ENCODE measurements at places on chromosomes 5 and 9.

DNA sequence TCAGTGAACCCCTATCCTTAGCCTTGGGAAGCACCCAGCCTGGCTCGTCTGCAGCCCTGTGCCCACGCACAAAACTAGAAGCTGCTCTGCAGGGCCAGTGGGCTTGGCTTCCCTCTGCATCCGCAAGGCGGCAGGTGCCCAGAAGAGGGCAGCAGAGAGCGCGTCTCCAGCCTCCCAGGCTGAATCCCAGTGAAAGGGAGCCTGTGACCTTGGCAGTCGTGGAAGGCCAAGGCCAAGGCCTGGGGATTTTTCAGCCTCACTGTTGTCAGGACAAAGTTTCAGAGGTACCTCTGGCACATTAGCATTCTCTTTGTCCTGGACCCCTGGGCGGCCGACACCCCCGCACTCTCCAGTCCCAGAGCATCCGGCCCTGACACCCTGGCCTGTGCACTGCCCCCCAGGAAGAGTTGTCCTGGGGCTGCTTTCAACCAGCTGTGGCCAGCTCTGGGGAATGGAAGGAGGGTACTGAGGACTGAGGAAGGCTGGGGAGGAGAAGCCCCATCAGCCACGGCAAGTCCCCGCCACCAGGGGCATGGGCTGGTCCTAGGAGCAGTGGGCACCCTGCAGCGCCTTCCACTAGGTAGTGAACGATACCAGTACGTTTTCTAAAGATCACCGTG is 63.6 kb upstream of the IL17B start:
- DNase-seq: peak; percentile 80

GRCh38 chr9:16873126-16873802 is 2.8 kb upstream of the BNC2 start:
- DNase-seq: peak; percentile 76

DNA sequence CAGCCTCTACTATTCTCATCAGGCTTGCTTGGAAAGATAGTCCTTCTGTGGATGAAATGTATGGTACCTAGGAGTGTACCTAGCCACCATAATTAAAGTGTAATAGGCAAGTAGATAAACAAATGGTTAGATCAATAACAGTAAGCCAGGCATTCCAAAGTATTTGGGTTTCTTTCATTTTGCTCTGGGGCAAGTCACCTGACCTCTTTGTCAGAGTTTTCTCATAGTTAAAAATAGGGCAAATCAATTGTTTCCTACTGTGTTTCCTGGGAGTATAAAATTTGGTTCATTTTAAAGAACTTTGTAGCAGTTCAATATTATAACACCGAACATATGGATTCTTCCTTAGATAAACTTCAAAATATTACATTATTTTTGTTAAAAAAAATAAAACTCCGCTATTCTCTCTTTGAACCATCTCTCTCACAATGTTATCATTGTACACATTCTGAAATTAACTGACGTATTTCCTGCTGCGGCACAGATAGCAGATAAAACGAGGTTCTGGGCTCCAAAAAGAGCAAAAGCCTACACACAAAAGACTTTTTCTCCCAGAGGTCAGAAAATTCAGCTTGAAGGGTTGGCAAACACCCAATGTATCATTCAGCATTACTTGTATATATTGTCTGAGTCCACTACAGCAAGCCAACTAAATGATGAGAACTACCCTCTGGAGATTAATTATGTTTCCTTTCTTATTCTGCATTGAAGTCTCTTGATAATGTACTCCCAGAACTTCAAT is 267.9 kb downstream of the COX7C start:
- DNase-seq: no peak

- DNase-seq: peak; percentile 87
Measured at GRCh38 chr5:76688836-76689235, 27.1 kb upstream of the F2R start.

GRCh38 chr5:97043511-97043910 is 98.9 kb downstream of the LIX1 start:
- DNase-seq: no peak

DNA sequence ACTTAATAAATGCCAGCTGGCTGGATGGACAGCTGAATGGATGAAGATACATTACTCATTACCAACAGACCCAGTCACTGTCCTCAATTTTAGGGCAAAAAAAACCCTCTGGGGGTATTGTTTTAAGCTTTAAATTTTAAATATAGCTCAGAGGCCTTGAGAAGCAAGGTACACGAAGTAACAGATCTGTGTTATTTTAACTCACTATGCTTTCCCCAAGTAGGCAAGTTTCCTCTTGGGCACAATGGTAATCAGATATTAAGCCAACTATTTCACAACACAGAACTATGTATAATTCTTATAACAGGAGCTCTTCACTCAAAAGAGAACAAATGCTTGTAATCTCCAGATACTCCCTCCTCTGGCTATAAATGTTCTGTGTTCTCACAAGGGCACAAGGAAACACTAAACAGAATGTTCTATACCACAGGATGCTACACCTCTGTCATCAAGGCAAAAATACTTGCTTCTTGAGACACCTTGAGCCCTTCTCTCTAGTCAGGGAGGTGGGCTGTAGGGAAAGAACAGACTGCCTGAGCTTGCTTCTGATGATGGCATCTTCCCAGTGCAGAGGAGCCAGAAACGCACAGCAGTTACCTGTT is 443.8 kb downstream of the SPOCK1 start:
- DNase-seq: no peak

DNA sequence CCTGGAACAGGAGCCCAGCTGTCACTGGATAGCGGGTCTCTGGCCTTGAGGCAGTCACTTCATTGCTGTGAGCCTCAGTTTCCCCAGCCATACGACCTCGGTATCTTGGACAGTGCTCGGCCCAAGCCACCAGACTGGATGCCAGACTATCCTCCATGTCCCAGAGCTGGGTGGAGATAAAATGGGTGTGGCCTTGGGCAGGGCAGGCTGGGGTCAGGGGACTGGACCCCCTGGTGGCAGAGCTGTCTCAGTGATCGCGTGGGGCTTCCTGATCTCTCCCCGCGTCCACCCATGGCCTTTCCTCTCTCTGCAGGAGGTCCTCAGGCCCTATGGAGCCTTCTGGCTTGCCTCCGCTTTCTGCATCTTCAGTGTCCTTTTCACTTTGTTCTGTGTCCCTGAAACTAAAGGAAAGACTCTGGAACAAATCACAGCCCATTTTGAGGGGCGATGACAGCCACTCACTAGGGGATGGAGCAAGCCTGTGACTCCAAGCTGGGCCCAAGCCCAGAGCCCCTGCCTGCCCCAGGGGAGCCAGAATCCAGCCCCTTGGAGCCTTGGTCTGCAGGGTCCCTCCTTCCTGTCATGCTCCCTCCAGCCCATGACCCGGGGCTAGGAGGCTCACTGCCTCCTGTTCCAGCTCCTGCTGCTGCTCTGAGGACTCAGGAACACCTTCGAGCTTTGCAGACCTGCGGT is 10.0 kb downstream of the SLC2A8 start:
- no peak for DNase-seq

- no peak for DNase-seq
Measured at GRCh38 chr5:420632-421286, 22.2 kb upstream of the EXOC3 start.

GRCh38 chr5:129395247-129395646 is 64.9 kb upstream of the ADAMTS19 start:
- no peak for DNase-seq

DNA sequence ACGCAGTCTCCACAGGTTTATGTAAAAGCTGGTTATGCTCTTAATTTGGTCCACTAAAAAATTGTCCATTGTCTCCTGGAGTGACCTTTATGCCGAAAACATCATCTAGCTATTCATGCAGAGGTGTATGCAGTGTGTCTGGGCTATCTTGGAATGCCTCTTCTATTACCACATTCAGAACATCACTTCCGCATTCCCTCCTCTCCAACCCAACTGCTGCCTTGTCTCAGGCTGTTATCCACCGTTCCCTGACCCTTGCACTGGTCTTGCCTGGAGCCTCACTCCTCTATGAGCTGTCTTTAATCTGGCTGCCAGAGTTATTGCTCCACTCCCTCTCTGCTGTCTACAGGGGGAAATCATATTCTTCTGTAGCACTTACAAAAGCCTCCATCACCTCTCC is 214.1 kb upstream of the ANKRD55 start:
- DNase-seq: peak; percentile 70

DNA sequence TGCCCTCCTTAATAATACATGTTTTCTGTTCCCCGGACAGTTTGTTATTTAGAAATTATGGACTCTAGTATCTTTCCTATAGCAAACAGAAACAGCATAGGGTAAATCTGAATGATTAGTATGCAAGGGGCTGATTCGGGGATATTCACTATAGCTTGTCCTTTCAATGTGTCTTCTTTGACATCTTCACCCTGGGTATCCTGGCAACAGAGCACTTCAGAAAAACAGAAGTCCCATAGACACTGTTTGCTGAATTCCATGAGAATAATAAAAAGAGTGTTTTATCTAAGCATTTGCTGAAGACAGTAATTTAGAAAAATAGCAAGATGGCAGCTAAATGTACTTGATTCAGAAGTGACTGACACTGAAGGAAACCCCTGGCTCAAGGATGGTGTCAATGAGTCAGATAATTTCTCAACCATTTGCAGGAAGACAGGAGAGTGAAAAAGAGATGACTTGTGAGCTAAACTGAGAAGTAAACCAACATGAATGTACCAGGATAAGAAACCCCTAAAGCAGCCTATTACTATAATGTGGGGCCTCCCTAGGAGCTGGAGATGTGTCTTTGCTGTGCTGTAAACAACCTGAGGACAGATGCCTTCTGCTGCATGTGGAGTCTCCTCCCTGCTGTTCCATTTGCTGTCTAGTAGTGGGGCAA is 246.2 kb downstream of the MAN2A1 start:
- DNase-seq: no peak

- no peak for DNase-seq
Measured at GRCh38 chr9:86867804-86868313, 79.4 kb downstream of the GAS1 start.

- DNase-seq: no peak
Measured at GRCh38 chr9:122113574-122113973, 20.5 kb upstream of the TTLL11 start.

DNA sequence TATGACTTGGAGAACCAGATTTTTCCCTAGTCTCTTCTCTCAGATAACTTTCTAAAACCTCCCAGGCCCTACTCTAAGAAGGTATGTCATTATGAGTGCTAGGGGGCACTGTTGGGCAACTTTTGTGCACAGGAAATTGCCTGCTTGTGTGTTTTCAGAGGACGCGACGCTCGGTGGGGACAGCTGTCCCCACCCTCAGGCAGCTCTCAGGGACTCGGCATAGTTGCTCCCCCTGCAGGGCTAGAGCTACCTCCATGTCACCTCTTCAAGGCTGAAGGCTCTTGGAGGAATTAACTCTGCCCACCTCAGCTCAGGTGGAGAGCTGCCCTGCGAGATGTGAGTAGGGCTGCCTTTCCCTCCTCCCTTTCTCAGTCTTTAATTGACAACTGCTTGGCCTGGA is 10.2 kb upstream of the TIFAB start:
- peak; percentile 65 for DNase-seq

- DNase-seq: no peak
Measured at GRCh38 chr5:150156540-150156939, 895 bp upstream of the PDGFRB start.

DNA sequence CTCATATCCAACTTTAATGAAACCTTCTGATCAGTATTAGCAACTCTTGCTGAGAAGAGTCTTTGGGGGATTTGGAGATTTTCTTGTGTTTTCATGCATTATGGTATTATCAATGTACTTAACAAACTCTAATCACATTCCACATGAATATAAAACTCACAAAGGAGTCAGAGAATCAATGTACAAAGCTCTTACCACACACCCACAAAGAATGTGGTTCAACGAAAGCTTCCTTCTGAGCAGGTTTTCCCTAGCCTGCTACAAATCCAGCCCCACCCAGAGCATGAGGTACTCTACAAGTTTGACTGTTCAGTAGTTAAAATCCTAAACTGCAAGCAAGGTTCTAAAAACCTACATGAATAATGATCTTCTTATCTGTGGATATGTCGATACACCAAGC is 210.1 kb downstream of the TARS1 start:
- no peak for DNase-seq

GRCh38 chr5:143147902-143148301 is 255.6 kb downstream of the NR3C1 start:
- peak; percentile 78 for DNase-seq

GRCh38 chr5:135577421-135577820 is 1.4 kb downstream of the CXCL14 start:
- no peak for DNase-seq

DNA sequence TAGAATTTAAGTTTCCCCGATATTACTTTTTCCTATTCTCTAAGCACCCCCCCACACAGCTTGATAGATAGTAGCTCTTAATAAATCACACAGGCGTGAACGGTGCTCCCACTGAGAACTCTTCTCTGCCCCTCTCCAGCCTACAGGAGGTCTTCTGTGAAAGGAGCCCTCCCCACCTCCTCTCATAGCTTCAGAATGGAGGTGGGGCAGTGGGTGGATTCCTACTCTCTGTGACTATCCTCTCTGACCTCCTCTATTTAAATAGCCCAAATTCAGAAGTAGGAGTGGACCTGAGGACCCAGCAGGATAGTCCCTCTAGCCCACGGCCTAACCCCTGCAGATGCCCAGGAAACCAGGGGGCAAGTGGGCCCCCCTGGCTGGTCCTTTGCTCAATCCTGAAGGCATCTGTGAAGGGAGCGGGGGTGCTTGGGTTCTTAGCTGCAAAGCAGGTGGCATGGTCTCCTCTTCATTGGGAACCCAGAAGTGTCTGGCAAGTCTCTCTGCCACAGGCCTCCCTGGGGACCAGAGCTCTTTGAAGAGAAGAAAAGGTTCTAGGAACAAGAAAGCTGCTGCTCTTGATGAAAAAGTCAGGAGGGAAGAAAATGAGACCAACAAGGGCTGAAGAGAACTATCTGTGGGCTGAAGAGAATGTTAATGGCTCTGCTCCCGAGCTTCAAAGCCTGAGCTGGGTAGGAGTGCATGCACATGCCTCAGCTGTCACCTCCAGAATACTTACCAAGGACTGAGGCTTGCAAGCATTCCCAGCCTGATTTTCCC is 21.1 kb upstream of the HSPA9 start:
- no peak for DNase-seq

DNA sequence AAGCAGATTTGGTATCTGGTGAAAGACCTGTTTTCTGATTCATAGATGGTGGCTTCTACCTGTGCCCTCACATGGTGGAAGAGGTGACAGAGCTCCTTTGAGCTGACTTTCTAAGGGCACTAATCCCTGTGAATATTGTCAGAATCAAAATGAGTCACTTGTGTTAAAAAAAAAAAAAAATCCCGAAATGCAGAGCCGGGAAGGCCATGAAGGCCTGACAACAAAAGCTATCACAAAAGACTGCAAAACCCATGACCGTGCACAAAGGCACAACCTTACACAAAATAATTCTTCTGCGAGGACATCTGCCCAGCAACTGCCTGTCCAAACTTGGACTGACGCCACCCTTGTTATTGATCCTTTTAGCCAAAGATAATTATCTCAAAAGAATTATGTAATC is 19.6 kb upstream of the UBTD2 start:
- no peak for DNase-seq

GRCh38 chr5:180618829-180619562 is 27.7 kb upstream of the SCGB3A1 start:
- DNase-seq: peak; percentile 34

DNA sequence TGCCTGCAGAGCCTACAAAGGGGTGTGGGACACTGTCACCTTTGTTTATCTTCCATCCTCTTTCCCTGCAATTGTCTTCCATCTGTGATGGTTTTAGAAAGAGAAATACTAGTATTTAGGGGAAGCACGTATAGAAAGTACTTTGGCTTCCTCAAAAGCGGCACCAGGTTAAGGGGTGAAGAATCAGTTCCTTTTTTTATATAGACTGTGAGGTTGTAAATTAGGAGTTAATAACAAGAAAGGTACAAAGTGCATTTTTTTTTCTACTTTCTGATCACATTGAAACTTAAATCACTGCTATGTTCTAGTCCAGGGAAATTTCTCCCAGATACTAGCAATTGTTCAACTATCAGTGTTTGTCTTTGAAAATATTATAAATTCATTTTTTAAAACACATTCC is 219.3 kb downstream of the CEMIP2 start:
- no peak for DNase-seq
